SW 1271 (cell line): ENCODE measurements at places on chromosomes 11 and 22.

- DNase-seq: no peak
Observed at GRCh38 chr11:47071791-47072261, 104.9 kb downstream of the ARFGAP2 start.

GRCh38 chr11:68189082-68189481, 24.0 kb downstream of the KMT5B start:
- no peak for DNase-seq

DNA sequence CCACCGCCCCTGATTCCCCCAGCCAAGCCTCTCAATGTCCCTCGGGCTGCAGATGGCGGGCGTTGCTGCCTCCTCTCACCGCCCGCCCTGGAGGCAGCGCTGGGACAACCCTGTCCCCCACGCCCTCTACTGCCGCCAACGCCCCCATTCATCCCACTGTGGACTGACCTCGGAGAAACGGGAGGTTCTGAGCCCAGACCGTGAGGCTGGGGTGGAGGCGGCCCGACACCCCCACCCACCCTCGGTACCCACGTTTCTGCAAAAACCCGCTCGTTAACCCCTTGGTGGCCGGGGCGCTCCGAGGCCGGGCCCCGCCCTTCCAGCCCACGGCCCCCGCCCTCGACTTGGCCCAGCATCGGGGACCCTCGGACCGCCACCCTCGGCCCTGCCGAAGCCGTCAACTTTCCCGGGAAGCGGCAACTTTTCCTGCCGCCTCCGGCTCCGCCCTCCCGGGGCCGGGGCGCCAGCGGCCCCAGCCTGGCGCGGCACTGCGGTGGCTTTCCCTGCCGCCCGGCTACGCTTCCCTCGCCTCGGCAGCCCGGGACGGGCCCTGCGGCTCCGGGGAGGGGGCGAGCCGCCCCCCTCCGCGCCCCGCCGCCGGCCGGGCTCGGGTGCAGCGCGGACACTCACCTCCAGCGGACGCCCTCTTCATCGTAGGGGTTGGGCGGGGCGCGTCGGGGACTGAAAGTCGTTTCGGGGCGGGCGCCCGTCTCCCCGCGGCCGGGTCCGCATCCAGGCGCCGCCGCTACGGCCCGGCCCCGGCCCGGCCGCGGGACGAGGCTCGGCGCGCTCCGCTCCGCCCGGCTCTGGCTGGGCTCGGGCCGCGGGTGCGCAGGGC, 458 bp downstream of the RTN4R start:
- DNase-seq: peak; percentile 4

DNA sequence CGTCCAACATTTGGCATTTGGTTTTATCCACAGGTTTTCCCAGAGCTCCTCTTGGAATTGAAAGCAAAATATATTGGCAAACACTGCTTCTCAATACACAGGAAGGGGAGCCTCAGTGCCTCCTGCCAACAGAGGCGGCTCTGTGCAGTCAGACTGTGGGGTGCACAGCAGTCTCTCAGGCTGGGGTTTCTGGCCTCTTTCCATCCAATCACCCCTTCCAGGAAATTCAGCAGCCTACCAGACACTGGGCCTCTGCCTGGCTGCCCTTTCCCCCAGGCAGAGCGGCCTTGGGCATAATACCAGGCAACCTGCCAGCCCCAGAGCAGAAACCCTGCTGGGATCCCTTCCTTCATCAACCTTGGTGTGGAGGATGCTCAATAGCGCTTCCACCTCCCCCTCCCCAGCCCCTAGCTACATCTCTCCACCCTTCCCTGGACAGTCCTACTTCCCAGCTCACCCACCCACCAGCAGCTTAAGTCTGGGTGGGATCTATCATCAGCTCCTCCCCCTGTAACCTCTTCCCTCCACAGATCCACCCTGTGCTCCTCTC, 17.8 kb upstream of the RAPSN start:
- DNase-seq: no peak

- no peak for DNase-seq
Observed at GRCh38 chr11:761526-762108, 14.4 kb downstream of the TALDO1 start.

DNA sequence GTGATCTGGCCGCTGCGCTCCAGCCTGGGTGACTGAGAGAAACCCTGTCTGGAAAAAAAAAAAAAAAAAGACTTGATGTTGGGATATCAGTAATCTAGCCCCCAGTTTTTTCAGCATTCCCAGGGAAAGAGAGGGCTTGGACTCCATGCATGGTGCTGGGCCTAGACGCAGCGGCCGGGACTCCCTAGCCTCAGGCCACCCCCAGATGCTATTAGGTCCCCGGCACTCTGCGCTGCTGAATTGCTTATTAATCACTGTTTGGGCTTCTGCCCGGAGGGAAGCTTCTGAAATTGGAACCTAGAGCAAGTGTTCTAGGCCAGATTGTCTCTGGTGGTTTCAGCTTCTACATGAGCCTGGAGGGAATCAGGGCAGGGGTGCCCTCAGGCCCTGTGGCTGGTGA, 39.0 kb downstream of the SLCO2B1 start:
- no peak for DNase-seq
